ENCODE measurements at places on chromosomes 11 and 22. TPM values are rescaled to one million over a fixed set of nuclear protein-coding genes. Genes with fewer than 3 reads are reported as not detected.
A peak's percentile ranks its signal among the peaks of the same experiment; 100 is the strongest.

DNA sequence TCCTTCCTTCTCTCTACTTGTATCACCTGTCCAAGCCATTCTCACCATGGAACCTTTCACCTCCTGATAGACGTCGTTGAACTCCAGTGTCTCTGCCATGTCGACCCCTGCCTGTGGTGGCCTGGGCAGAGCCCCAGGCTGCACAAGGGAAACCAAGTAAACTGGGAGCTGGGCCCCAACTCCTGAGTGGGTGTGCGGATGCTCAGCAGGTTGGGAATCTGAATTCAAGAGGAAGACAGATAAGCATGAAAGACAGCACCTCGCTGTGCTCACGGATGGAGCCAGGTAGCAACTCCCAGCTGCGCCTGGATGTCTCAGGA, 709 bp downstream of the SSRP1 start:
- DNase-seq: no peak

DNA sequence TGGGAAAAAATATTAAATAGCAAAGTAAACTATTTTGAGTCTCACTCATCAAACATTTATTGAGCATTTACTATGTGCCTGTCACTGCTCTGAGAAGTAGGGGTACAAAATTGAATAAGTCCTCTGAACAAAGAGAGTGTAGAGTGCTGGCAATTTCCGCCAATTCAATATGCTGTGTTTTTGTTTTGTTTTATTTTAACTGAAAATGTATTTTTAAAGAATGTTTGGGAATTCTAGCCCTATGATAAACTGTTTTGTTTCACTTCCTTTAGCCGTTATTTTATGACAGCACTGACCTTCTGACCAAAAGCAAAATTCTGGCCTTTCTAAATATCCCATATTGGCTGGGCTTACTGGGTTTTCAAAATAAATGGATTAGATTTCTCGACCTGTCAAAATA, 64.7 kb upstream of the LMO2 start:
- DNase-seq: no peak

DNA sequence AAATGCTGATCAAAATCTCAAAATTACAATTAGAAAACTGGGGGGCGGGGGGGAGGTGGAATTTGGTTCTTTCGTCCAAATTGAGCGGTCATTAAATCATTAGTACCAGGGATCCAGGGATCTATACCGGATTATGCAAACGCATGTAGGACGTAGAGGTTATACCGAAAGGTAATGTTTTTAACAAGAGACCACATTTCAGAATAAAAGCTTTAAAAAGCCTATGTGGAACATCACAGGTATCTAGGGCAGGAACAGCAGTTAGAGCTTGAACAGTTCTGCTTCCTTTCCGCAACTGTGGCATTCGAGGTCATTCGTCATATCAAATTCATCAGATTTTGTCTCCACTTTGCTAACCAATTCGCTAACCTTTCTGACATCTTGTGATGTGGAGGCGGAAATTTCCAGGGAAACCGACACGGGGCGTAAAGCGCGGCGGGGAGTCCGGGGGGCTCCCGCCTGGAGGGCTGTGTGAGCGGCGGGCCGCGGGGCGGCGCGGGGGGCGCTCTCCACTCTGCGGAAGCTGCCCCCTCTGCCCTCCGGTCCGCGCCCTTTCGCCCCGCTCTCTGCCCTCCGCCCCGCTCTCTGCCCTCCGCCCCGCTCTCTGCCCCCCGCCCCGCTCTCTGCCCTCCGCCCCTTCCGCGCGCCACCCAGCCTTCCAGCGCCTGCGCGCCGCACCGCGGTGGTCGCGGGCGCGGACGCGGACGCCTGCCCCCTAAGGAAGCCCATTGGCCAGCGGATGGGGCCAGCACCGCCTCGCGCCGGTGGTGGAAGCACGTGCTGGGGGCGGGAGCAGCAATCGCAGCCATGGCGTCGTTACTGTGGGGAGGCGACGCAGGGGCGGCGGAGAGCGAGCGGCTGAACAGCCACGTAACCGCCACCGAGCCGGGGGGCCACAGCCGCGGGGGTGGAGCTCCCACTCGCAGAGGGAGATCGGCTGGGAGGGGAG, at the start of gene DDX25:
Gene DDX25, plus strand, starts transcription at position 798 of the 949 bp plus-strand sequence. Its CDS starts 10 bp downstream, at position 808.
- DNase-seq: peak; percentile 32

DNA sequence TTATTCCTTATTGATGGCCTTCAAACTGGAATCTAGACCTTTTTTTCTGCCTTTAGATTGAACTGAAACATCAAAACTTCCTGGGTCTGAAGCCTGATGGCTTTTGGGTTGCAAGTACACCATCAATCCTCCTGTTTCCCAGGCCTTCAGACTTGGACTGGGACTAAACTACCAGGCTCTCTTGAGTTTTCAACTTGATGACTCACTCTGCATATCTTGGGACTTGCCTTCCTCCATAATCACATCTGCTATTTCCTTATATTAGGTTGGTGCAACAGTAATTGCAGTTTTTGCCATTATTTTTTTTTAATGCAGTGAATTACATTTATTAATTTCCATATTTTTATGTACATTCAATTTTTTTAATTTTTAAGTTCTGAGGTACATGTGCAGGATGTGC, 7.0 kb downstream of the OR51B5 start:
- no peak for DNase-seq

- peak; percentile 76 for DNase-seq
Measured at GRCh38 chr22:18156878-18157713, 7.1 kb downstream of the USP18 start.

SOX10 gene
- total RNA-seq: not detected

DNA sequence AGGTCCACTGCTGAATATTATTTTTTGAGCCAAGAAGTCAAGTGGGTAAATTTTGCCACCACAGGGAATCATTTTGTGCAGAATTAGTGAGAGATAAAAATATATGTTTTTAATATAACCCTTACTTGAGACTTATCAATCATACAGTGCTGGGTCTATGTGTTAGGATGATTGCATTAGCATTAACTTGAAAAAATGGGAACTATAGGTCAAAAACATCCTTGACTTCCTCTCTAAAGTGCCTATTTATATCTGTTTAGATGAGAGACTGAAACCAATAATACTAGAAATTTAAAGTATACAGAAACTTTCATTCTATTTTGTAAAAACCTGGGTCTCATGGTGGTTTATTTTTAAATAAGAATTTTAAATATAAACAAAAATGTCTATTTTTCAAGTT, 65.1 kb upstream of the CARD18 start:
- DNase-seq: no peak

DNA sequence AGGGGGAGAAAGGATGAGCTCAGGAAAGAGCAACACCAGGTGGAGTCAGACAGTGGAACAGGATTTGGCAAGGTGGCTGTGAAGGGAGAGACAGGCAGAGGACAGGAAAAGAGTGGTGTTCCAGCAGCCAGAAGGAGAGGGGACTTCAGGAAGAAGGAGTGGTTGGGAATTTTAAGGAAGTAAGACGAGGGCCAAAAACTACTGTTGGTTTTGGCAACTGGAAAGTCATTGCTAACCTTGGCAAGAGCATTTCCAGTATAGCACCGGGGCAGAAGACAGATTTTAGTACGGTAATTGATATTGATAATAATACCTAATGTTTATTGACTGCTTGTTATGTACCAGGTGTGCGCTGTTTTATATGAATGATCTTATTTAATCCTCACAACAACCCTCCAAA, 15.4 kb upstream of the DDX6 start:
- DNase-seq: no peak
